ENCODE measurements at places on chromosomes 16 and 17.
A peak's percentile ranks its signal among the peaks of the same experiment; 100 is the strongest.

DNA sequence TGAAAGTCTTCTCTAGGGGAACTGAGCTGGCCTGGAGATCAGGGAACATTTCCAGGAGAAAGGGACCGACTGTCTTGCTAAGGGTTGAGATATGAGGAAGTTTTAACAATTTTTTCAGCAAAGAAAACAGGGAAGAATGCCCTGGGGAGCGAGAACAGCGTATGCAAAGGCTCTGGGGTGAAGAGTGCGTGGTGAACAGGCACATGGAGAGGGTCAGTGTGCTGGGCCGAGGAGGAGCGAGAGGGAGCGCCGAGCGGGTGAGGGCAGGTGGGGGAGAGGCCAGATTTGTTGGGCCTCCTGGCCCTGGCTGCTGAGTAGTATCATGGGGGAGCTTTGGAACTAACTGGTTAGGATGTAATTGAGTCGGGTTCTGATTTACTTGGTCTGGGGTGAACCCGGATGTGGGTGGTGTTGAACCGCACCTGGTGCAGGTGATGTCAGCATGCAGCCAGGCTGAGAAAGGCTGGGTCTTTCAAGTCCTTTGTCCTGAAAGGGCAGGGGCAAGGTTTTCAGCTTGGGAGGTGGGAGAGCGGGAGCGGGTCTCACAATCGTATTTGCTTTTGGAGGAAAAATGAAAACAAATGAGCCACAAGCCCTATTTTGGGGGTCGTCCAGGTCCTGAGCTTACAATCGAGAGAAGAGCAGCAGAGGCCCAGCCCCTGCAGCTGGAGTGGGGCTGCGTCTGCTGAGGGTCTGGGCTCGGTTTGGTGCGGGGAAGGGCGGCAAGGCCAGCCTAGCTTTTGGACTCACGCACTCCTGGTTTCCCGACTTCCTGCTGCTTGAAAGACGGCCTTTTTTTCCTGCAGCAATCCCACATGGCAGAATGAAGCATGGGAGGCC lies 11.1 kb upstream of the WFDC1 start:
- DNase-seq: no peak

DNA sequence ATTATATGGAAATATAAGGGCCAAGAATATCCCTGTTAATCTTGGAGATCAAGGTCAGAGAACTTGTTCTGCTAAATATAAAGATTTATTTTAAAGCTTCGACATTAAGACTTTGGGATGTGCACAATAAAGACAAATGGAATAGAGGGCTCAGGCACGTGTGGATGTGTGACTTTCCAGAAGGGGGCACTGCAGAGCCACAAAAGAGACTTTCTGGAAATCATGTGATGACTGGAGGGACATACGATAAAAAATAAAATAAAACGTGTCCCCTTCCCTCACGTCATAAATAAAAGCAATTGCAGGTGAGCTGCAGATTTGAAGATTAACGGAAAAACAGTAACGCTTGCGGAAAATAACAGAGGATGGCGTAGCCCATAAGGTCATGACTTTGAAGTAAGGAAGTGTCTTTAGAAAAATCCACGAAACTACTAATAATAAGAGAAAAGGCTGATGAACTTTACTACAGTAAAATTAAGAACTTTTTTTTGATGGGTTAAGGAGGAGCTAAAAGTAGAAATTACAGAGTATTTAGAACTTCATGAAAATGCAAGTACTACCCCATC lies 9.4 kb upstream of the ENGASE start:
- peak; percentile 62 for DNase-seq

GRCh38 chr17:41505007-41505808 lies at the start of gene KRT13:
Gene KRT13 (minus strand): TSS chr17:41505612. CDS start chr17:41505550, 62 bp downstream.
- DNase-seq: no peak

DNA sequence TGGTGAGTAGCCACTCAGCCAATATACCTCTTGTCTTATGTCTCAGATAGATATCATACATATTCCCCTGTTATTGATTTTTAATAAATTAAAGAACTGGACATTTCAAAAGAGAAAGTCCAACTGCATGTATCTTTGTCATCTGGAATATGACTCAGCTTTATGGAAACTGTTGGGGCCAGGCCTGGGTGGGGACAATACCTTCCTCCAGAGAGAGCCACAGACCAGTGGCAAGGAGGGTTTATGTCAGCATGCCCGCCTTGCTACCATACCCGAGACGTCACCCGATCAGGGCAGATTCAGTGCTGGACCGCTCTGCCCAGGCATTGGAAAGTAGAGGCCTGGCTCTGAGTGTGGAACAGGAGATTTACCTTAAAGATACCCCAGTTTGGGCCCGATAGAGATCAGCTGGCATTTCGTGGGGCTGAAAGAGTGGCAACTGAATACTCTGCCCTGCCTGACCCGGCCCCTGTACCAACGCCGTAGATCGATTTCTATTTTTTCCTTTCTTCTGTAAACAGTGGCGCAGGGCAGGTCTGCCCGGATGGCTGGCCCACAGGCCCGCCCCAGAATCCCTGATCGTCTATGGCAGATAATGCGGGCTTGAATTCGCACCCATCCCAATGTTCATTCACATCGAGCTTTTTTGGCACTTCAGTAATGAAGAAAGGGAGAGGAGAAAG lies 158.6 kb downstream of the SALL1 start:
- no peak for DNase-seq

DNA sequence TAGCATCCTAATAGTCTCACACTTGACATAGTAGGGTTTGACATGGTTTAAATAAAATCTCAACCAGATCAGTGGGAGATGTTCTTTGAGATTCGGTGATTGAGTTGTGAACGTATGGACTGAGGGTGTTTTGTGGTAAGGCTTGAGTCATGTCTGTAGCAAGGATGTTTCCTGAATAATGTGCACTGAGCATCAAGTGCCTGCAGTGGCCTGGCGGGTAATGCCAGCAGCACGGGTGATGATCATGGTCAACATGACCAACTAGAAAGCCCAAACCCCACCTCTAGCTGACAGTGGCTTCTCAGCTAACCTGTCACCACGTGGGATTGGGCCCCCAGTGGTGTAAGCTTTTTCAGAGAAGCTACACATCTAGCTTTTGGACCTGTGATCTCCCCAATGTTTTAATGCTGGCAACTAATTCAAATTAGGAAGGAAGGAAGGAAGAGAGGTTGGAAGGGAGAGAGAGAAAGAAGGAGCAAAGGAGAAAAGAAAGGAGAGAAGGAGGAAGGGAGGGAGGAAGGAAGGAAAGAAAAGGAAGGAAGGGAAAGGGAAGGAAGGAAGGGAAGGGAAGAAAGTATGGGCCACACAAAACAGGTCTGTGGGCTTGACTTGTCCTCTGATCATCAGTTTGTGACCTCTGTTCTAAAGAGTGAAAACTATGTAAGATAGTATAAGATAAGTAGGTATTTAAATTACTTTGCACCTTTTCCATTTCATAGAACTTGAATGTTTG lies 55.4 kb downstream of the WWOX start:
- DNase-seq: no peak

GRCh38 chr17:82228842-82229697 lies at the start of gene SLC16A3:
Gene SLC16A3 (plus strand): TSS chr17:82229042. CDS start chr17:82236009, 6,967 bp downstream.
- DNase-seq: no peak

- DNase-seq: no peak
Observed at GRCh38 chr16:88019821-88020515, 68.7 kb downstream of the BANP start.

GRCh38 chr17:31291820-31292219 lies 5.2 kb downstream of the OMG start:
- DNase-seq: no peak

DNA sequence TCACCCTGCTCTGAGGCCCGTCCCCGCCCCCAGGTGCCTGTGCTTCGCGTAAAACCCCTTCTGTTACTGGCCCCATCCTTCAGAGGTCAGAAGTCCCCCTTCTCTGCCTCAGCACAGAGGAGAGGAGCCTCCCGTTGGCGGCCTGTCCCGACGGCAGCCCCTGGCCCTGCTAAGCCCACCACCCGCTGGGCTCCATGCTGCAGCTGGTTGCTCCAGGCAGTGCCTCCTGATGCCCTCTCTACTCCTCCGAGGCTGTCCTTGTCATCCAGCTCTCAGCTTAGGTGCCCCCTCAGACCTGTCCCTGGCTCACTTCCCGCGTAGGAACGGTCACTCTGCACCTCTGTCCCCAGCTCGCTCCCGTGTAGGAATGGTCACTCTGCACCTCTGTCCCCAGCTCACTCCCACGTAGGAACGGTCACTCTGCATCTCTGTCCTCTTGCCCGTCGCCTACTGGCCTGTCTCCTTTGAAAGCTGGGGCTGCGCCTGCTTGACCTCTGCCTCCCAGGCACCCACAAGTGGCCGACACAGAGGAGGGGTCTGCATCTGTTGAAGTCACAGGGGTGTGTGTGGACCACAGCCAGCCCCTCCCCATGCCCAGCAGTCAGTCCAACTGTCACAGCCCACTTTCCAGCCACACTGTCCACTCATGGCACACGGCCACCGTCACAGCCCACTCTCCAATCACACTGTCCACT lies 31.7 kb upstream of the ZC3H18 start:
- no peak for DNase-seq

- DNase-seq: no peak
Observed at GRCh38 chr16:4123616-4124300, 7.5 kb upstream of the ADCY9 start.

GRCh38 chr16:12462426-12463280 lies 341.0 kb downstream of the CPPED1 start:
- no peak for DNase-seq

GRCh38 chr17:79814974-79815835 lies 18.3 kb upstream of the CBX8 start:
- no peak for DNase-seq

DNA sequence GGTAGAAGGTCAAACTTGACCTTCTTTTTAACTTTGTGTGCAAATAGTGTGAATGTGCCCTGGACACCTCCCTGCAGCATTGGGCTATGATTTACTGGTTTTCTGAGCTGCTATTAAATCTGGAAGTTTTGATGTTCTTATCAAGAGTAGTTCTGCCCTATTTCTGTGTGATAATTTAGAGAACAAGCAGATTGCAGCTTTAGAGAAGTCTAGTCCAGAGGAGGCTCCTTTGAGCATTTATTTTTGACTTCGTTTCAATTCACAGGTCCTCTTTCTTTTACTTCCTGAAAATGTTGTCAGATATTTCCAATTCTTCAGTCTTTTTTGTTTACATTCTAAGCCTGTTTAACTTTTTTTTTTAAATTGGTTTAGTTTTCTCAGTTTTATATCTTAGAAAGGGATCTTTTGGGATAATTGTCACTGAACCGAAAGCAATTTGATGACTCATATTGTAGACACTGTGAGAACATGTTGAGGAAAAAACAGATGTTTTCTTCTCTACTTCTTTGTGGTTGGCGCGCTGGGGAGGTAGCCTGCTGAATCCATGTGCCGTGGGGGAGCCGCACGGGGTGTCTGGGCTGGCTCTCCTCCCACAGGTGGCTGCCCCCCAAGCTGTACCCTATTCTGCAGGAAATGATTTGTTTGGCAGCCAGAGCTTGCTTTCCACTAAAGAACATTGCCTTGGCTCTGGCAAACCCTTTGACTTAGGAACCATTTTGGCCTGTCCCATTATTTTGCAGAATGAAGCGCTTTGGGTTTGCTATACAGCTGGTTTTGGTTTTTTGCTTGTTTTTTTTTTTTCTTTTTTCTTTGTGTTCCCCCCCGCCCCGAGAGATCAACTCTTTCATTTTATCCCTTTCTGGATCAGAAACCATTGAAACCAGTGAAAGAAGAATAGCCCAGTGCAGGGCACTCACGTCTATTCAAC lies 53.4 kb downstream of the MFSD11 start:
- DNase-seq: peak; percentile 81

- DNase-seq: peak; percentile 31
Observed at GRCh38 chr17:30476726-30477082, 504 bp upstream of the GOSR1 start.

- peak; percentile 56 for DNase-seq
Observed at GRCh38 chr16:72400257-72401083, 228.5 kb upstream of the PMFBP1 start.

- no peak for DNase-seq
Observed at GRCh38 chr17:21199856-21200255, 14.1 kb downstream of the TMEM11 start.

- peak; percentile 56 for DNase-seq
Observed at GRCh38 chr17:7837408-7838088, 3.5 kb downstream of the KDM6B start.

DNA sequence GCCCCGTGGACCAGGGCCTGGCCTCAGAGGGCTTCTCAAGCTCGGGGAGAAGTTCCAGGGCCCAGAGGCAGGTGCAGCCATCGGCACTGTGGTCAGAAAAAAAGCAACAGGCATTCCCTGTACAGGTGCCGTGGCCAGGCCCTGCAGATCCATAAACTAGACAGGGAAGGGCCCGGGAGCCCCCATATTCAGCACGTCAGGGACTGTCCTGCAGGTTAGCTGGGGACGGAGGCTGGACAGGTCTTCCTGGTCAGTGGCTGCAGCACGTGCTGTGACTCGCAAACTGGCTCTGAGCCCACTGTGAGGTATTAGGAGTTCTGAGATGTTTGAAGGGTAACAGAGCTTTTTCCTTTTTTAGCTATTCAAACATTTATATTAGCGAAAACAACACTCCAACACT lies 15.0 kb upstream of the C16orf95 start:
- DNase-seq: no peak

GRCh38 chr16:79283578-79283977 lies 317.0 kb downstream of the MAF start:
- DNase-seq: no peak

- DNase-seq: no peak
Observed at GRCh38 chr17:65558683-65559460, 2.6 kb downstream of the AXIN2 start.

DNA sequence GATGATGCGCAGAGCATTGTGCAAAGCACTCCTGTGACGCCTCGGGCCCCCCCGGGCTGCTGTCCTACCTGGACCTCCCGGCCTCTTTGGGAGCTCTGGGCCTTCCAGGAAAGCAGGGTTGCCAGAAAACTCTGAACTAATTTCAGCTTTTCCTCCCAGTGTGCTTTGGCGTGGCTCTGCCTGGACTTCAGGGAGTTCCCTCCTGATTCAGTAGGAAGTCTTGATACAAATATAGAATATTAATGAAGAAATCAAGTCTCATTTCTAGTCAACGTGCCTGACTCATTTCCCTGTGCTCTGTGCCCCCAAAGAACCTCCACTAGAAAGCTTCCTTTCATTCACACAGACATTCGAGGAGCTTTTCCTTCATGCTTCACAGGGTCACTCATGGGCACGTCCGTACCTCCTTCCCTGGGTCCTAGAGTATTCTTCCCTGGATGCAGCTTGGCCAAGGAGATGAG lies 84.0 kb upstream of the NOL11 start:
- no peak for DNase-seq

GRCh38 chr16:68629351-68629910 lies 15.7 kb upstream of the CDH3 start:
- DNase-seq: no peak

DNA sequence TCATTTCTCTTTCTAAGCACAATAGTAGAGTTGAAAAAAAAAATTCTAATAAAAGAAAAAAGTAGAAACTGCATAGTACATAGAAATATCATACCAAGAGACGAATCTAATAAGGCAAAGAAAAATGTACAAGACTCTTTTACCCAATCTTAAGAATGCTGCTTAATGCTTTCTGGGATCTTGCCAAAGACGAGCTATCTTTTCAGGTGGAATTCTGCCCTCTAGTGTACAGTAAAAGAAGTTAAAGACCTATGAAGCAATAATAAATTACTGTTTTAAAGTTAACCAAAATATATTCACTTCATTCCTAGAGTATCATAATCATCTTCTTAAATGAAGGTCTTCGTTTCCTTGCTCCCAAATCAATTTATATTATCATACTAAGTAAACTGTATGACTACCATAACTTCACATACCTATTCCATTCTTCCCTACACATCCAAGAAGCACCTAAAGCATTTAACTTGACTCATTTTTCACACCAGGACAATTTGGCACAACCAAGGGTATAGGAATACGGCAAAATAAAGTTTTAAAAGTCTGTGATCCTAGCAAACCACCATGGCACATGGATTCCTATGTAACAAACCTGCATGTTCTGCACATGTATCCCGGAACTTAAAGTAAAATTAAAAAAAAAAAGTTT lies 47.7 kb downstream of the CFDP1 start:
- peak; percentile 85 for DNase-seq

- DNase-seq: no peak
Observed at GRCh38 chr16:66359012-66359411, 7.5 kb upstream of the CDH5 start.
